ENCODE measurements at places on chromosomes 2 and 18. TPM values are rescaled to one million over a fixed set of nuclear protein-coding genes. Genes with fewer than 3 reads are reported as not detected.
A peak's percentile ranks its signal among the peaks of the same experiment; 100 is the strongest.

Gene RGPD3
- total RNA-seq, result not detected

Gene ADCYAP1
- 2.1 TPM for total RNA-seq

Gene FZD7
- 32.0 TPM for total RNA-seq

GRCh38 chr2:241795021-241795999 is 13.7 kb upstream of the NEU4 start:
- peak; percentile 47 for DNase-seq

GRCh38 chr2:118763797-118764196 is 83.7 kb downstream of the EN1 start:
- no peak for DNase-seq

DNA sequence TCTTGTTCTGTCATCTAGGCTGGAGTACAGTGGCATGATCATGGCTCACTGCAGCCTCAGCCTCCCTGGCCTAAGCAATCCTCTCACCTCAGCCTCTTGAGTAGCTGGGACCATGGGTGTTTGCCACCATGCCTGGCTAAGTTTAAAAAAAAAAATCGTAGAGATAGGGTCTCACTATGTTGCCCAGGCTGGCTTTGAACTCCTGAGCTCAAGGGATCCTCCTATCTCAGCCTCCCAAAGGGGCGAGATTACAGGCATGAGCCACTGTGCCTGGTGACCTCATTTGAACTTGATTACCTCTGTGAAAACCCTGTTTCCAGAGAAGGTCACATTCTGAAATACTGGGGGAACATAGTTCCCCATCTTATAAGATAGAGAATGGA is 190.3 kb downstream of the NEDD4L start:
- no peak for DNase-seq

DNA sequence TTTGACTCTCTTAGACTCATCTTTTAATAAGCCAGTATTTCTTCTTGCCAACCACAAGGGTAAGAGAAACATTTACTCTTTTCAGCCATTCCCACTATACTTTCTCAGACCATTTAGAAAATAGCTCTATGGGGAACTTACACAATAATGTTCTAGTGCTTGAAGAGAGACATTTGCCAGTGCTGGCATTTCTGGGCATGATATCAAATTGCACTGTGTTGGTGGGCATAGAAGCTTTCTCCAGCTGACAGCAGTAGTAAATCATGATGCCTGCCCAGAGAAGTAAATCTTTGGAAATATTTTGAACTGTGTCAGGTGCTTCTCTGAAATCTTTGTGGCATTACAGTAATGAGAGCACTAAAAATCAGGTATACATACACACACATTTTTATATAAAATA is 346.6 kb downstream of the CBLN2 start:
- no peak for DNase-seq
